ENCODE measurements at places on chromosomes 13 and 19.

GRCh38 chr19:53432088-53432661 lies 391 bp downstream of the ZNF761 start:
- DNase-seq, result no peak

GRCh38 chr13:32316028-32316339 lies 676 bp downstream of the BRCA2 start:
- DNase-seq, result no peak

GRCh38 chr13:88450515-88450914 lies 779.3 kb downstream of the SLITRK5 start:
- DNase-seq, result no peak

GRCh38 chr13:50722440-50723125 lies 120.9 kb downstream of the DLEU7 start:
- no peak for DNase-seq

GRCh38 chr13:47374741-47375140 lies 477.9 kb upstream of the HTR2A start:
- DNase-seq, result no peak

- no peak for DNase-seq
Observed at GRCh38 chr13:103876571-103876970, 810.4 kb upstream of the SLC10A2 start.

DNA sequence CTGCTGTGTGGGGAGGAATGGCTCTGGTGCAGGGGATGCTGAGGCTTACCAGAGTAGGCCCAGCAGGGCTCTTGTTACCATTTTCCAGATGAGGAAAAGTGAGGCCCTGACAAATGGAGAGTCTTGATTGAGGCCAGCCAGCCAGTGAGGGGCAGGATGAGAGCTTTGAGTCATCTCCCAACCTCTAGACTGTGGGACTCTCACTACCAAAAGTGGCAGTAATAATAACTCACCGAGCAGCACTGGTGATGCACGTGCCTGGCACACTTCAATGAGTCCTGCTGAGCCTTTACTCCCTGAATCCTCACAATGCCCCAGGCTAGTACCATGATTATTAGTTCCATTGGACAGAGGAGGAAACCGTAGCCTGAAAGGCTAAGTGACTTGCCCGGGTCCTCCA lies 7.8 kb downstream of the CIC start:
- DNase-seq, result no peak

GRCh38 chr13:25253702-25254101 lies 33.6 kb downstream of the MTMR6 start:
- DNase-seq, result no peak

- DNase-seq, result no peak
Observed at GRCh38 chr13:89737051-89737450, 1610.4 kb upstream of the MIR17HG start.

DNA sequence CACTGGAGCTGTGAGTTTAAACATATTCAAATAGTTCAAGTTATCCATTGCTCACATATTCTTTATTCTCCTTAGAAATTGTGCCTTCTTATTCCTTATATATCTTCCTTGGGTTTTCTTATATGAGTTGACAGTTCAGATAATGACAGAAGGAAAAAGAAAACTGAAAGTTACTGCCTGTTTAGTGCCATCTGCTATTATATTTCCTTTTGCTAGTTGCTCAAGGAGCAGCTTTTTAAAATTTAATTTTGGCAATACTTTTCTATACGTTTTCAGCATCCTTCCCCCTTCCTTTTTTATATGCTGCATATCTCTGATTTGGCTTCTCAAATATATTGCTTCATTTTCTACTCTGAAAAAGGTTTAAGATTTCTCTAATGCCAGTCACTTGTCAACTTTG lies 903.1 kb upstream of the SPRY2 start:
- DNase-seq, result no peak

DNA sequence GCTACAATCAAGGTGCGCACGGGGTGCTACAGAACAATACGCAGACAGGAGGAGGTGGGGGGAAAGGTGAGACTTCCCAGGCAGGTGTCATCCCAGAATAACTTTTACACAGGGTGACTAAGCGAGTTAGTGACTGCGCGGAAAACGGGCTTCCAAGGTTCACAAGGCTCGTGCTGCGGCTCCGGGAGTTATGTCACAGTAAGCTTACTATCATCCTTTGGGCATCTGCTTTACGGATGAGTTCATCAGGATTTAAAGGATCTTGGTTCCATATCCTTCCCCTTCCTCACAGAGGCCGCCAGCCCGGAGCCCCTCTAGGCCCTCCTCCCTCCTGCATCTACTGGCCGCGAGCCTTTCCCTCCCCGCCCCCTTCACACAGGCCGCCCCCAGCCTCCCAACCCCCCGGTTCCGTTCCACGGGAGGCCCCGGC lies 474 bp upstream of the IFT88 start:
- DNase-seq, result no peak

GRCh38 chr19:12763100-12763499 lies 11.5 kb downstream of the BEST2 start:
- DNase-seq, result no peak

- no peak for DNase-seq
Observed at GRCh38 chr19:28394725-28395124, 818.2 kb downstream of the UQCRFS1 start.

- no peak for DNase-seq
Observed at GRCh38 chr19:55115446-55116065, 1.9 kb downstream of the PPP1R12C start.

DNA sequence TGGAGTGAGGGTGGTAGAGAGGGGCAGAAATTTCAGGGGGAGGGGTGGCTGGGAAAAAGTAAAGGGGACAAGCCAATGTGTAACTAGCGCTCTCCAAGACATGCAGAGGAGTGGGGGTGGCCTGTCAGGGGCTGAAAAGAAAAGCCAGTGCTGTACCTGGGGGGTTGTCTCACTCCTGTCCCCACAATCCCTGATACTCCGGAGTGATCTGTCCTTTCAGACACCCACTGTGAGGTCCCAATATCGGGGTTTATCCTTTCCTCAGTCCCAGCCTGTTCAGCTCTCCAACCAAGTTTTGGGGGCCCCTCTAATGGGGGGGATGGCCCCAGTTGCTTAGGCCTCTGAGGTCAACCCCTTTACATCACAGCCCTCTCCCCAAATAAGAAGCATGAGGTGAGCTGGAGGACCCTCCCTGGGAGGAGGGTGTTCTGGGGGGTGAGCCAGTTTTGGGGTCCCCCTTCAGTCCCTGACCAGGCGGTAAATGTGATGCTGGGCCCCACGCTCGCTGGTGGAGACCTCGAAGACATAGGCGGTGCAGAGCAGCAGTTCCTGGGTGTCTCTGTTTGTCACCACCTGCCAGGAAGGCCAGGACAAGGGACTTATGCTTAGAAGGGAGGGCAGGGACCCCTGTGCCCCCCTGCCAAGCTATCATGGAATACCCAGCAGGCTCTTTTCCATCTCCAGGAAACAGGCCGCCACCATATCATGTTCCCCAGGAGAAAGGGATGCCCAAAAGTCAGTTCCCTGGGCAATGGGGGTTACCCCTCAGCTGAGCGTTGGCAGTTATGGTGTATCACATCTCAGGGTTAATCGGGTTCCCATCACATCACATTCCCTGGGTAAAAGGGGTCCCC lies 5.9 kb downstream of the CD37 start:
- DNase-seq, result no peak

- no peak for DNase-seq
Observed at GRCh38 chr19:55471266-55471665, 5.2 kb upstream of the ZNF628 start.

GRCh38 chr13:94928127-94928775 lies 215.9 kb upstream of the SOX21 start:
- DNase-seq, result no peak

DNA sequence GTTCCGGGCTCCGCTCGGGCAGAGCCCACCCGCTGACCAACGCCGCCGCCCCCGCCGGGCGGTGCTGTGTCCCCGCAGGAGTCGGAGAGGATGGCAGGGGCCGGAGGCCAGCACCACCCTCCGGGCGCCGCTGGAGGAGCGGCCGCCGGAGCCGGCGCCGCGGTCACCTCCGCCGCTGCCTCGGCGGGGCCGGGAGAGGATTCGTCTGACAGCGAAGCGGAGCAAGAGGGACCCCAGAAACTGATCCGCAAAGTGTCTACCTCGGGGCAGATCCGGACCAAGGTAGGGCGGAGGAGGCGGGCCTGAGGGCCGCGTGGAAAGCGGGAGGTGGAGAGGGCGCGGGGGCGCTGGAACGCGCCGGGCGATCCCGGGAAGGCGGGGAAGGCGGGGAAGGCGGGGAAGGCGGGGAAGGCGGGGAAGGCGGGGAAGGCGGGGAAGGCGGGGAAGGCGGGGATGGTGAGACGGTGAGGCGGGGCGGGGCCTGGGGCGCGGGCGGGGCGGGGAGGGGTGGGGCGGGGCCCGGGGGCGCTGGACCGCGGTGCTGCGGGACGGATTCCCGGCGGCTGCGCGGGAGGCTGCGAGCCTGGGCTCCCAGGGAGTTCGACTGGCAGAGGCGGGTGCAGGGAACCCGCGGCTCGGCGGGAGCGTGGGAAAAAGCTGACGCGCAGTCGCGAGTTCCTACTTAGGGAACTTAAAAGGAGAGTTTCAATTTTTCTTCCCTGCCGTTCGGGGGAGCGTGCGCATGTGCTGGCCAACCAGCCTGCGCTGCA lies 421 bp downstream of the DGKH start:
- DNase-seq, result no peak

DNA sequence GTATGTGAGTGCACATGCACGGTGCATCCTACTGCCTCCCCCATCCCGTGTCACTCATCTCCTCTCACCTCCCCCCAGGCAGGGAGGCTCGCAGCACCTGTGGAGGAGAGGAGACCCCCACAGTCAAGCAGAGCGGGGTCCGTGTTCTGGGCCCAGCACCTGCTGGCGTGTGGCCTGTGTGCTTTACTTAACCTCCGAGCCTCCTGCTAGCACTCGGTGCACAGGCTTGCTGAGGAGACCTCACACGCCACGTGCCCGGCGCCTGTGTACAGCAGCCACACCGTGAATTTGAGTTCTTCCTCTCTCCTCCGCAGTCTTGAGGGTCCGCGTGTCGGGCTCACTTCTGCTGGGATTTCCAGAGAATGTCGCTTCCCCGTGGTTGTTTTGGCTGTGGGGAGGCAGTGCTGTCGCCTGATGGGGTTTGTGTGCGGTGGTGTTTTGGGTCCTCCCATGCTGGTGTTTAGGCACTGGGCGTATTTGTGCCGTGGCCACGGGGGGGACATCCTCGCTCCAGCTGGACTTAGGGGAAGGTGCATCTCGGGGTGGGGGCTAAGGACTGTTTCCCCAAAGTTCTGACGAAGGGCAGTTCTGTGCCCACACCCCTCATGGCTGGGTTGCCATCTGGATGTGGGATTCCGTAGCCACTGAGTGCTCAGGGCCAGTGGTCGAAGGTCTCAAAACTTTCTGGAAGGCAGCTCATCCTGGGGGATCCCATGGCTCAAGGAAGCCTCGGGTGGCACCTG lies 34.8 kb upstream of the TMEM255B start:
- no peak for DNase-seq

DNA sequence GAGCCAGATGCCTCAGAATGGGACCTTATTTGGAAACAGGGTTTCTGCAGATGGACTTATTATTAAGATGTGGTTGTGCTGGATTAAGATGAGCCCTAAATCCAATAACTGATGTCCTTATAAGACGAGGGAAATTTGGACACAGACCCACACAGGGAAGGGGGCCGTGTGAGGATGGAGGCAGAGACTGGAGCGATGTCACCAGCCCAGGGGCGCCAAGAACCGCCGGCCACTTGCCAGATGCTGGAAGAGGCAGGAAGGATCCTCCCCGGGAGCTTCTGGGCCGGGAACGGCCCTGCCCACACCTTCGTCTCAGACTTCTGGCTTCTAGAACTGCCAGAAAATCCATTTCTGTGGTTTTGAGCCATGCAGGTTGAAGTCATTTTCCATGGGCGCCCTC lies 26.6 kb downstream of the GNG7 start:
- no peak for DNase-seq

DNA sequence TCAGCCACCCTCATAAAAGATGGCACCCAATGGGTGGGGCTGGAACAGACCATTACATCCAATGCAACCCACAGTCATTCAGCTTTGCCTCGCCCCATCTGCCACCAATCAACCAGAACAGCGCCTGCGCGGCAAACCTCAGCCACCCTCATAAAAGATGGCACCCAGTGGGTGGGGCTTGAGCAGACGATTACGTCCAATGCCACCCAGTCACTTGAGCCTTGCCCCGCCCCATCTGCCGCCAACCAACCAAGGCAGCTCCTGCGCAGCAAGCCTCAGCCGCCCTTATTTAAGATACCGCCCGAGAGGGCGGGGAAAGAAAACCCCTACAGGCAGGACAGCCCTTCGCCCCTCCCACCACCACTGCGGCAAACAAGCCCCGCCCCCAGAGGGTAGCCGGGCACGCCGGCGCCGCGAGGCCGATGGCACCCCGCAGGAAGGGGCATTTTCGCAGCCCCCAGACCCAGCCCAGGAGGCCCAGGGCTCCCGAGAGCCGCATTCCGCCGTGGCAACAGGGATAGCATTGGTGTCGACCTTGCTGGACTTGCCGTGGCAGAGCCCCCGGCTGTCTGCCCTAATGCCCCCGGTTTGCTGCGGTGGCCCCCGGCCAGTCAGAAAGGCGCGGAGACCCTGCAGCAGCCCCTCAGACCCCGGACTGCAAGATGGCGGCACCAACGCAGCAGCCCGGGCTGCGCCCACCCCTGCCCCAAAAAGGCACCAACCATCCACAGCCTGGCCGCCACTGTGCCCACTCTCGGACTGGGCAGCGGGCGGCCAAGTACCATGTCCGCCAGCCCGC lies 675 bp downstream of the PEG3 start:
- DNase-seq, result no peak

- no peak for DNase-seq
Observed at GRCh38 chr19:29789007-29789406, 22.8 kb upstream of the CCNE1 start.

DNA sequence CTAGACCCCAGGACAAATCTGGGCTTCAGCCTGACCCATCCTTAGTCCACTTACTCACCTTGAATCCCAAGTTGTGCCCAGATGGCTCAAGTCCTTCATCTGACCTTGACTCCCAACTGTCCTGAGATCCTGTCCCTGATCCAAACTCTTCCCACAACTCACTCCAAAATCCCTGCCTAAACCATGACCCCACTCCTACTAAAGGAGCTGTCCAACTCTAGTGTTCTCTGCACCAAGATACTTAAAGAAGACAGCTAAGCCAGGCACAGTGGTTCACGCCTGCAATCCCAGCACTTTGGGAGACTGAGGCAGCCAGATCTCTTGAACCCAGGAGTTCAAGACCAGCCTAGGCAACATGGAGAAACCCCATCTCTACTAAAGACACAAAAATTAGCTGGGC lies 8.5 kb downstream of the POU2F2 start:
- no peak for DNase-seq

- no peak for DNase-seq
Observed at GRCh38 chr19:56270676-56271075, 1.9 kb upstream of the EDDM13 start.

- DNase-seq, result no peak
Observed at GRCh38 chr13:53250272-53250875, 221.8 kb downstream of the OLFM4 start.
